ENCODE measurements at places on chromosomes 6 and 20.

DNA sequence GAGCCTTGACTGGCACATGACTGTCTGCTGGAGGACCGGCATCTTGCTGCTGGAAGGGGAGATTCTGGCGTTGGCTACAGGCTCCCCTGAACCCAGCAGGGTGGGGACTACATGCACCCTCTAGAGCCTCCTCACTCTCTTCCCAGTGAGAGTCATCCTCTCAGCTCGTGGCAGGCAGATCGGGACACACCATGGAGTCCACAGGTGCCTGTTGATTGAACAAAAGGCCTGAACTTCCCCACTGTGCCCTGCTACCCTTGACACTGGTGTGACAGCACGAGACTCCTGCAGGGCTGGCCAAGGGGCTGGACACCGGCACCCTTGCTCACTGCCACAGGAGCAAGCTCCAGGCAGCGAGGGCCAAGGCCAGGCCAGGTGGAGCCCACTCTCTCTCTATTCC lies 8.2 kb downstream of the FRMD1 start:
- DNase-seq: no peak

DNA sequence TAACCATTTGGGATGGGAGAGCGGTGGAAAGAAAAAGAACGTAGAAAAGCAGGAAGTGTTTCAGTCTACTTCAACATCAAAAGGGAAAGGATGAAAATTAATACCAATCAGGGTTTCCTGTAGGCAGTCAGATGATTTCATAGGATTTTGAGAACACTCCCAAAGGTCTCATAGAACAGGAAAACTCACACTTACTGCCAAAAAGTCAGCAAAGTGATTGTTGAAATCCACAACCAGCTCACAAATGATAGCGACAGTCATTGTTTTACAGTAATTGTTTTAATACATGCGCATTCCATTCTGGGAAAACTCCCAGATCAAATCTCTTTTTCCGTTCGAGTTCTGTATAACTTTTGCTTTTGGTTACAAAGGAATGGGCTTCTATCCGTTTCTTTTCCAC lies 5.3 kb upstream of the CNKSR3 start:
- DNase-seq: no peak

- no peak for DNase-seq
Observed at GRCh38 chr6:145668844-145669243, 66.5 kb downstream of the EPM2A start.

- no peak for DNase-seq
Observed at GRCh38 chr6:158502263-158502950, 57.5 kb upstream of the TMEM181 start.

GRCh38 chr6:11212664-11213063 lies 19.8 kb downstream of the NEDD9 start:
- no peak for DNase-seq

- DNase-seq: no peak
Observed at GRCh38 chr20:53831812-53832211, 238.2 kb upstream of the ZNF217 start.

DNA sequence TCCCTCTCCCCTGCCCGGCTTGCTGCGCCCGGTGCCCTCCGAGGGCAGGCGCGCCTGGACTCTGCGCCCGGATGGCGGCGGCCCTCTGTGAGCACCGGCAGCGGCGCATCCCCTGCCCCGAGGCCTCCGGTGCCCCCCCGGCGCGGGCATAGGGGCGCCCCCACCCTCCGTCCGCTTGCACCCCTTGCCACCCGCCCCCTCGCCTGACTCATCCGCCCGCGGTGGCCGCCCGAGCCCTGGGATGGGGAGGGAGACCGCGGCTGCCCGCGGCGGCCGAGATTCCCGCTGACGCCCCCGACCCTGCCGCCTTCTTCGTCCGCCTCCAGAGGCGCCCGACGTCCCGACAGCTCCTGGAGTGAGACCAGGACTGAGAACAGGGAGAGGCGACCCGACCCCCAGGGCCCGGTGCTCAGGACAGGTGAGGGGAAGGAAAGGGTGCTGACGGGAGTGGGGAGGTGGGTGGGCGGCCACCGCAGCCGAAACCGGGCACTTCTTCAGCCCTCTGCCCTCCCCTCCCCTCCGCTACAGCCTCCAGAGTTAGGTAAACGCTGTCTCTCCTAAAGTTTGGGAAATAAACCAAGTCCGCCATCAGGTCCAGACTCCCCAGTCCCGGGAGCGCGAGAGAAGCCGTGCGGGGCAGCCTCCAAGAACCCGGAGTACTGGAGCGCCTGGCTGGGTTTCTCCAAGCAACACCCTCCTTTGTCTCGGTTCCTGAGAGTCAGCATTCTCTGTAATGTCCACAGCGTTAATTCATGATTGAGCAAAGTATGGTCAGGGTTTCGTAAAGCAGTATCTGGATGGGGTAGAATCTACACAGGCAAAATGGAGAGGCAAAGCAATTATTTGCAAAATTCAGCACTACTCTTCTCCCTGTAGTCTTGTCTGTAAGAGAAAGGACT lies 539 bp downstream of the TMEM200A start:
- DNase-seq: peak; percentile 18

GRCh38 chr6:144449911-144450597 lies 164.9 kb downstream of the UTRN start:
- DNase-seq: no peak

DNA sequence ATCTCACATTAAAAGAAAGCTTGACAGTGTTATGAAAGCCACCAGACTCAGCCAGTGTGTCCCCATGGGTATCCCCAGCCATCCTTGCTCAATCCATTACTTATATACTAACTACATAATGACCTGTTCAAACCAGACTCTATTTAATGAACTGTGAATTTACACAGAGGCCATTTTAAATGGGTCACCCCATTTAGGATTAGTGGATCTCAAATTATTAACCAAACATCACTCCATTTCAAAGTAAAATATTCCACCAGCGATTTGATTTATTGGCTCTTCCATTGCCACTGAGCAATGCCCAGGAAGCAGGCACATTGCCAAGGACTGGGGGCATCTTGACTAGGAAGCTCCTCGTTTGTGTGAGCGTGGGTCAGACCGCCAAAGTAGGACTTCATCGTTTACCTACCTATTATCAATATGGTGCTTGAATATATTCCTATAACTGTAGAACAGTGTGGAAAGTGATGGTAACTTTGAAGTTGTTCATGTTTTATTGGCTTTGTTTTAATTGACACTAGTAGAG lies 15.5 kb upstream of the NPEPL1 start:
- no peak for DNase-seq

GRCh38 chr6:125746731-125747588 lies 2.5 kb upstream of the HEY2 start:
- DNase-seq: peak; percentile 46

DNA sequence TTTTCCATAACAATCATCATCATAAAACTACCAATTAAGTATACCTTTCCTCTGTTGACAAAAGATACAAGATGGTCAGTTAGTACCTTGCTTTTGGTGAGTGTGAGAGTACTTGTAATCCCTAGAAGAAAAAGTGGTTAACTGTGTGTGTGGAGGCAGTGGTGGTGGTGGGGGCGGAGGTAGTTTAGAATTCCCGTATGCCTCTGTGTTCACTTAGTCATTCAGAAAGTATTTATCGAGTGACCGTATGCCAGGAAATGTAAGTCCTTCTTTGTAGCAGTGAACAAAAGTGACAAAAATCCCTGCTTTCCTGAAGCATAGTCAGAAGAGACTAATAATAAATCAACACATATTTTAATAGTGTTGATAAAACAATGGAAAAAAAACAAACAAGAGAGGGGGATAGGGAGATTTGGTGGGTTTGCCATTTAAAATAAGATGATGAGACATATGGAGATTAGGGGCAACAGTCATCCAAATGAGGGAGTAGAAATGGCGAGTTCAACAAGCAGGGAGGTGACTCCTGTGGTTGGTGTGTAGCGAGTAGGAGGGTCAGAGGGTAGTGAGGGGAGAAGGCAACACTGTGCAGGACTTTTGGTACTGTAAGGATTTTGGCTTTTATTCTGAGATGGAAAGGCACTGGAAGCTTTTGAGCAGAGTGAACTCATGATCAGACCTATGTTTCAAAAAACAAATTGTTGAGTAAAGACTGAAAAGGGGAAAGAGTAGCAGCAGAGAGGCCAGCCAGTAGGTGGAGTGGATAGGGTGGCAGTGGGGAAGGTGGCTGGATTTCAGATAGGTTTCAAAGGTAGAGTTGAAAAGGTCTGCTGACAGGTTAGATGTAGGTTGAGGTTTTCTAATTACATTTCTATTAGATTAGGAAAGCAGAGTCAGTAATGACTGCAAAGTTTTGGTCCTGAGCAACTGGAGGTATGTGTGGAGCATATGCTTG lies 40.3 kb upstream of the SIM1 start:
- no peak for DNase-seq

DNA sequence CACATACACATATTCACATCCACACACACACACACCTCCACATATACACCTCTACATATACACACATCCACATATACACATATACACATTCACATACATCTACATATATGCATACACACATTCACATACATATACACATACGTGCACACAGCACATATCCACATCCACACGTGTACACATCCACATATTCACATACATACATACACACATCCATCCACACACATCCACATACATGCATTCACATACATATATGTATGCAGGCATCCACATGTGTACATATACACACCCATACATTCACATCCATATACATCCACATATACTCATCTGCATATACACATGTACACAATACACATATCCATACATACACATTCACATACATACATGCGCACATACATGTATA lies 25.6 kb upstream of the NKX2-2 start:
- DNase-seq: no peak

DNA sequence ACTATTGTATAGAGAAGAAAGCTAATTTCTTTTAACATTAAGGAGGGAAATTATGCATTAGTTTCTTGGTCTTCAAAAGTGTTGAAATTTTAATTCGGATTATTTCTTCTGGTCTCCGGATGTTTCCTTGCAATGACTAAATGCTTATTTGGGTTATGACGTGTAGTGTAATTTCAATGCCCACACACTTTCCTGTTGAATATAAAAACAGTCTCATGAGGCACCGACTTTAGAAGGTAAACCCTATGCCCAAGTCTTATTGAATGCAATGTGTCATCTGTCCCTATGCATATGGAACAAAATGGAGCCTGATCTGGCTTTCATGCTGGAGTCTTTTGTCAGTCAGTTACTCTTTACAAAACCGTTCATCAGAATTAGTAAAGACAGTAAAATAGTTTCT lies 17.7 kb downstream of the GJA1 start:
- DNase-seq: no peak

GRCh38 chr6:48199499-48199898 lies 88.5 kb upstream of the PTCHD4 start:
- DNase-seq: no peak

DNA sequence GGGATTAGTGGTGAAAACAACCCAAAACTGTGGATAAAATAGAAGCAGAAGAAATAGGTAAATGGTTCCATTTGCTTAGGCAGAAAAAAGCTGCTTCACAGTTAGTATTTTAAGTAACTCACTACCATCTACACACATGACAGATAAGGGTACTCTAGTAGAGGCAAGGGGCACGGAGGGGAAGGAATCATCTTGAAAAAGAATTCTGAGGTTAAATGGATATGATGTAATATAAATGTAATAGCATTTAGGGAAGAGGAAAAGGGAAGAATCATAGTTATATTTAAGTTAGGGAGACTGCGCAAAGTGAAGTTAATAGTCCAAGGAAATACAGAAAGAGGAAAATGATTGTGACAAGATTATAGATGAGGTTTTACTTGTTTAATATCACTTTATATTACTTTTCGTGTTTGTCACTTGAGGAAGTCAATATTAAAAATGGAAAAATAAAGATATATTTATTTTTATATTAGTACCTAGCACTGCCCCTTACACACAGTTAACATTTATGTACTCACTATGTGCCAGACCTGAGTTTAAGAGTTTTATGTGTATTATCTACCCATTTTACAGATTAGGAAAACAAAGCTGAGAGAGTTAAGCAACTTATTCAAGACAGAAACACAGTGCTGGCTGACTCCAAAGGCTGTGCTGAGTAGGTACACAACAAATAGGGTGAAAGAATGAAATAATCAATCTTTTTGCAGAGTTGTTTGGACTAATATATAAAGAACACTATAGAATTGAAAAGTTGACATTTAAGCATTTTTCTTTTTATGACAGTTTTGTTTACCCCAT lies 128.1 kb downstream of the REV3L start:
- no peak for DNase-seq

- DNase-seq: no peak
Observed at GRCh38 chr20:36206641-36207040, 29.6 kb upstream of the AAR2 start.

DNA sequence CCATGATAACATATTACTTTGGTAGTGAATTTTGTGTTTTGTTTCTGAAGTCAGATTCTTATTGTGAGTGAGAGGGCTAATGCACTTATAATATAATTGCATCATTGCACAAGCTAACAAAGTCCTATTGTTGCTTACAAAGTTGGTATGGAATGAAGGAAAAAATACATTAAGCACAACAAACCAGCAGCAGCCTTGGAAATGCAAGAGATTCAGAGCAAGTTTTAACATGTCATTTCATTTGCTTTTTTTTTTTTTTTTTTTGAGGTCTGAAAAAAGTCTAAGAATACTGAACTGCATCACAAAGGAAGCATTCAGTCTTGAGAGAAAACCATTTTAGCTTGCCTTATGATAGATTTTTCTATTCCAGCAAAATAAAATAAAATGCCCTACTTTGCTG lies 57.6 kb downstream of the PLCB4 start:
- DNase-seq: no peak

GRCh38 chr20:41657655-41658054 lies 39.5 kb upstream of the CHD6 start:
- no peak for DNase-seq

DNA sequence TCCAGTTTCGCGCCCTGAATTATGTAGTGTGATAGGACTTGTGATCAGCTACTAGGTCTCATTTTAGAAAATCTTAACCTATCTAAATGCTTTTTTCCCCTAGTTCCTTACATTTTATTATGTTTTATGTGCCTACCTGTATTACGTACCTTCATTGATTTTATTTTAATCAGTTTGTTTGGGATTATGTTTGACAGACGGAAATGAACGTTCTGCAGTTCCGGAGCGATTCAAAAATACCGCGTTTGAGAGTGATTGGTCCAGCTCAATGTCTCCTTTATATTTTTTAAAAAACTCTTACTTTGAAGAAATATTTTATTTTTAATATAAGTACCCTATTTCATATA lies 114.3 kb upstream of the BTN3A2 start:
- DNase-seq: no peak

GRCh38 chr6:7258231-7258763 lies 54.7 kb downstream of the SSR1 start:
- DNase-seq: no peak

DNA sequence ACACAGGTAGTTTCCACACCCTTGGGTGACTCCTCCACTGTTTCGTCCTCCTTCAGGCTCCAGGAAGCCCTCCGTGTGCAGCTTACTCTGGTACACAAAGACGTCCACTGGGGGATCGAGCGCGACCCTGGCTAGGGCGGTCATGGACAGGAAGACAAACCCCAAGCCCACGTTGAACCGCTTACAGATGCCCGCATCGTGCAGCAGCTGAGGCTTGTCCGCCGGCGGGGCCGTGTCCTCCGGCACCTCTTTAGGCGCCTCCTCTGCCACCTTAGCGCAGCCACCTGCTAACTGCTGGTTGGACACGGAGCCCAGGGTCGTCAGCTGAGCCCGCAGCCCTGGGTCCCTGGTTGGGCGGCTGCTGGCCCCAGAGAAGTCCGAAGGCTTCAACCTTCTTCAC lies 309.0 kb upstream of the BTBD3 start:
- DNase-seq: no peak
